ENCODE measurements at places on chromosomes 3 and 15.

DNA sequence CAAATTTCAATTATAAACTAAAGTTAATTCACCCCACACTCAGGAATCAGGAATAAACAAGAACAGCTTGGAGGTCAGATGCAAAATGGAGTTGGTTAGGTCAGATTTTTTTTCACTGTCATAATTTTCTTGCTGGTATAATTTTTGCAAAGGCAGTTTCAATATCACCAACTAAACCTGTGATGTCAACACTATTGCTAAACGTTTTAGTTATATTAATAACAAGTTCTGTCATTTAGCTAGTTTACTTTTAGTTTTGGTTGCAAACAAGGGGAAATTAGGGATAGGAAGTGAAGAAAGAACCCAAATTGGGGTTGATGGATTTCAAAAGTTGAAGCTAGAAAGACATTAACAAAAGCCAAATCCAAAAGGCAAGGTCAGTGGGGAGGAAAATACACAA lies 4.6 kb upstream of the CPB1 start:
- DNase-seq, result no peak

GRCh38 chr3:176120507-176120906 lies 1076.8 kb downstream of the TBL1XR1 start:
- no peak for DNase-seq

DNA sequence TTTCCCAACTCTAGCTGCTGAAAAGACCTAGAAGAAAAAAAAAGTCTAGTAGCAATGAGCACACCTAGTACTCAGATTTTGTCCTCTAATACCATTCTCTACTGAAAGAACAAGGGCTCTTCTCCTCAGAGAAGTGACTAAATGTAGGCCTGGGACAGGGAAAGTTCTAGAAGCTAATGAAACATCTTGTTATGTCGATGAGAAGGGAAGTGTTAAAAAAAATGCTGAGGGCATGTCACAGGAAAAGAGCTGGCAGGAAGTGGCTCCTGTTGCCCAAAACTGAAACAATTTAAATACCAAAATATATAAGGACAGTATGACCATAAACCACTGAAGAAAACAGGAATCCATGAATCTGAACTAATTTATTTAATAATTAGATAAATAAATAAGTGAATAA lies 581.4 kb upstream of the TBL1XR1 start:
- DNase-seq, result no peak

DNA sequence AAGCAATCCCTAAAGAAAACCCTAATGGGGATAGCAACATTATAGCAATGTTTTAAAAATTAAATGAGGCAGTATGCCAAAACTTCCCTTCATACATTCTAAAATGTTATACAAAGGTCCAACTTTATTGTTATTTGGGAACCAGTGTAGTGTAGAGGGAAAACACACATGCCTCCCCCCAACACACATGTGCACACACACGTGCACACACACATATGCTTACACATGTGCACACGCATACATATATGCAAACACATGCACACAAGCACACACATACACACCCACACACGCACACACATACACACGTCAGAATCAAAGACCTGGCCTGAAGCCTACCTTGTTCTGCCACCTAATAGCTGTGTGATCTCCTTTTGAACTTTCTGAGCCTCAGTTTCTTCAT lies 83.3 kb downstream of the SCN11A start:
- DNase-seq, result no peak

GRCh38 chr3:174216019-174216418 lies 643.1 kb upstream of the NAALADL2 start:
- no peak for DNase-seq

GRCh38 chr15:73295630-73296286 lies 73.0 kb downstream of the HCN4 start:
- no peak for DNase-seq

DNA sequence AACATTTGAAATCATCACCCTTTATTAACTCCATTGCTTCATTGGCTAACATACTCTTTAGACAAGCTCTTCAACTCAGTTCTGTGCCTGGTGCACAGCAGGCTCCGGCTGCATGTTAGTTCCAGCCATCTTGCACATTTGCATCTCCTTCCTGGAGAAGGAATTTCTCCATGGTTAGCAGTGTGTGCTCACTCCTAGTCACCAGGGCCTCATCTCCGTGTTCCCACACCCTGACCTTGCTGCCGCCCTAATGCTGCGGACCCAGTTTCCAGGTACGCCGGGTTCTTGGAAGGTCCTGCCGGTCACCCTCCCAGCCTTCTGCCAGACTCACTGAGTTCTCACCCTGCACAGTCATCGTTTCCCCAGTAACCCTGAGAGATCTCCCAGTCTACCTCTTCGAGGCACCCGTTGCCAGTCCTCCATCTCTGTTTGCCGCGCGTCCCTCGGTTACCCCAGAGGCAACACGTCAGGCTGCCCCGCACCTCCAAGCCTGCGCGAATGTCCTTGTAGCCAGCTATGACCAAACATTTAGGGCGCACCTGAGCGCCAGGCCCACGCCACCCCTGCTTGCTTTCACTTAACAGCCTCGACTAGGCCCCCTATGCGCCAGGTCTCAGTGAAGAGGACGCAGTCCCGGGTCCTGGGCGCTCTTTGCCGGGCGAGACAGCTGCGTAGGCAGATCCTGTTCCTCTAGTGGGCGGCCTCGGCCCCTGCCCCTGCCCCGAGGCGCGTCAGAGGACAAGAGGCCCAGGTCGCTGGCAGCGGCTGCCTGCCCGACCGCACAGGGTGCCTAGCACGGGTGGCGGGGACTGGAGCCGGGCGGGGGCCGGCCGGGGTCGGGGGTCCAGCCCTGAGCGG lies 747 bp upstream of the ZNF592 start:
- DNase-seq, result peak; percentile 73

GRCh38 chr15:41839781-41840491 lies 1.3 kb downstream of the PLA2G4B start:
- peak; percentile 65 for DNase-seq

DNA sequence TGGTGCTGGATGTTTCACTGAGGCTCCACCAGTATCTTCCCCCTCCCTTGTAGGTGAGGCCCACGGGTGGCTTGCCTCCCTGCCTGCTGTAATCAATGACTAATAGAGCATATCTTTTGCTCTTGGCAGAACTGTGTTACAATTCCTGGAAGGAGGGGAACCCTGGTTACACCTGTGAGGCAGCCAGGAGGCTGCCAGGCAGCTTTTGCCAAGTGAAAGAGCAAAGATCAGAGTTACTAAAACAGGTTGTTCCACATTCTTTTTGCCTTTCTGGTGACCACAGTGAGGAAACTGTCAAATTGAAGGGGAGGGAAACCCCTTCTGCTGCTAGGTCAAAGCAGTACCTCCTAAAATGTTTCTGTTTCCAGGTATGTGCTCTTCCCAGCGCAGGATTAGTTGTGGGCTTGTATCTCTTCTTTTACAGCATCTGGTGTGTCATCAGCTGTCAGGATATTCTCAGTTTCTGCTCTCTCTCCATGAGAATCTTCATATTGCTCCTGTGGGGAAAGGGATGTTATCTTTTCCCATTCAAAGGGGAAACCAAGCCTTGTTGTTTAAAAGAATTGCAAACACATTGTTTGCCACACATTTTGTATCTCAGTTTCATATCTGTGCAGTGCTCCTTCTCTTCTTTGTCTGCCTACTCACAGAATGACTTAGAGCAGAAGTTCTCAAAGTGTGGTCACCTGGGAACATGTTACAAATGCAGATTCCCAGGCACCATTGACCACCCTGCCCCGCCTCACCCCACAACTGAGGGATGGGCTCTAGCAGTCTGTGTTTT lies 137.4 kb upstream of the UMPS start:
- no peak for DNase-seq

- peak; percentile 51 for DNase-seq
Measured at GRCh38 chr3:106183762-106184391, 315.1 kb upstream of the CBLB start.

DNA sequence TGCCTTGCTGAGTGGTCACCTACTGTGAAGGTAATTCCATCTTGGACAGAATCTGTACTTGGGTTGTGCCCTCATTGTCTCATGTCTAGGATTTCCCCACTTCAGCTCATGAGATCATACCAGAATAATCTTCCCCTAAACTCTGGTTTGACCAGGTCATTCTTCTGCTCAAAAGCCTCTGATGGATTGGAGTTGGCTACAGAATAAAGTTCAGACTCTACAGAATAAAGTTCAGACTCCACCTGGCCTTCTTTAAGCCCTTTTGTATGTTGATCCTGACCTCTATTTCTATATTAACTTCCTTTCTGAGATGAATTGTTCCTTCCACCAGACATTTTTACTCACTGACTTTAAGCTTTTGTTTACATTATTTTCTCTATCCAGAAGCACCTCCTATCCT lies 6.4 kb upstream of the GLCE start:
- no peak for DNase-seq

GRCh38 chr3:129577366-129577765 lies 29.1 kb downstream of the PLXND1 start:
- no peak for DNase-seq

DNA sequence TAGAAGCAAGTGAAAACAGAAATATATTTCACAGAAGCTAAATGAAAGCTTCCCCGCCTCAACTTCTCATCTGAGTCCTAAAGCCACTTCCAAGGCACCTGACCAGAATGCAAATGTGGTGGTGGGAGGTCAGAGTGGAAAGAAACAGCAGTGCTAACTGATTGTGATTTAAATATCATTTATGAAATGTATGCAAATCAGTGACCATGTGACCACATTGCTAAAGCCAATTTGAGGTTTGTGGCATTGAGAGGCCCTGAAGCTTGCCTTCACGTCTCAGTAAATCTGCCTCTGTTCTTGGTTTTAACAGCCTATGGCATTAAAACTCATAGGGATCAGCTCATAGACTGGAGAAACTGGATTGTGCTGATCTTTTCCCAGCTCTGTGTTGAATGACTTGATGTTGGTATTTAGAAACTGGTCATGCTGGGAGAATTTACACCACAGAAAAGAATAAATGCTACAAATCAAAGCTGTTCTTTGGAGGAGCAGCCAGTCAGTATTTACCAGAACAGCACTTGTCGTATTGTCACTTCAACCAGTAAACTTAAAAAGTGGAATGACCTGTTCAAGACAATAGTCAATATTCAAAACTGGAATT lies 481.4 kb upstream of the ALCAM start:
- DNase-seq, result no peak

- DNase-seq, result peak; percentile 91
Measured at GRCh38 chr3:153182501-153183293, 20.7 kb downstream of the RAP2B start.

- no peak for DNase-seq
Measured at GRCh38 chr3:97579365-97579764, 185.2 kb upstream of the ARL6 start.

- no peak for DNase-seq
Measured at GRCh38 chr3:159237226-159237625, 435.4 kb downstream of the MFSD1 start.

- DNase-seq, result no peak
Measured at GRCh38 chr3:124780761-124781475, 50.7 kb downstream of the UMPS start.

DNA sequence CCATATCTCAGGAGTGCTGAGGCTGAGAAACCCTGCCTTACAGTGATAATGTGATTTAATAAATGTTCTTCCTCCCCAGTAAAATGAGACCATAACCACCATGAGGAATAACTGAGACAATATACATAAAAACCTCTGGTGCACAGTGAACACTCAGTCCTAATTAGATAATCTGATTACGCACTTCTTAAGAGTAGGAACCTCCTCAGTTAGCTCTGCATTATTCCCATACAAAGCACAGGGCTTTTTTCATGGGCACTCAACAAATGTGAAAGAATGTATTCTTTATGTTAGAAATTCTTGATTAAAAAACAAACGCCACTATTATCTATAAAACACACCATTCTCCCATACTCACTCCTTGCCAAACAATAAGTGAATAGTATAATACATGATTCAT lies 97.0 kb downstream of the TNIK start:
- DNase-seq, result peak; percentile 34

DNA sequence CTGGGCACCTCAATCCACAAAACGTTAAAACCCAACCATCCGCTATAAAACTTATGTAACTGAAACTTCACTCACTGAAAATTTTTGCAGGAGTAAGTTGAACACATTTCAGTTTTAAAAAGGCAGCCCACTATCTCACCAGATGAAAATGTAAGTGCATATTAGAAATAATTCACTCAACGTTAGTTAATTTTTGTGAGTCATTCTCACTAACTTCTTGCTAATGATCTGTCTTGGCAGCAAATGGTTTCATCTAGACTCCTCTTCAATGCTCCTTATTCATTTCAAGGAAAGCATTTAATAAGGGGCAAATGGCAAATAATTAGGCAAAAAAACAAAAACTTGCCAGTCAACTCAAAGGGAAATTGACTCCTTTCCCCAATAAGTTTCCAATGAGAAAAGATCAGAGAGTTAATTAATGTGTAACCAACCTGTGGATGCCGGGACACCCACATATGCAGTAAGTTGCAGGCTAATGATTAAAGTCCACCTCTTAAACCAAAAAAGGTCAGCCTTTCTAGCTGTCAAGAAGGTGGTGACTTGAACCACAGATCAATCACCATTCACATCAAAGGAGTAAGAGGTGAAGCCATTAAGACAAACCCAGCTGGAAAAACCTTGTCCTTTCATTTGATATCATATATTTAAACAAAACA lies 22.9 kb upstream of the PRICKLE2 start:
- no peak for DNase-seq

DNA sequence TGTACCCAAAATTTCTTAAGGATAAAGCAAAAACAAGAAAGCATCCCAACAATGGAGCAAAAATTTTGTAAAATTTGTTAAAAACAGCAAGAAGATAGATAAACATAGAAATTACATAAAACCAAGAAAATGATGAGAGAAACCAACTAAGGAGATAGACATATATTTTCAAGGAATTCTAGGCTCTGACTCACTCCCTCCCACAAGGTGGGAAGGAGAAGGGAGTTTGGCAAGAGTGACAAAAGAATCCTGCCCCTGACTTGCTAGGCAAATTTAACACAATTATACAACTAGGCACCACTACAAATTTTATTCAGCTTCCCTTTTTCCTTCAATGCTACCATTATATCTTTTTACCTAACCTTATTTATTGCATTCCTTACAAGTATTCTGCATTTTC lies 70.9 kb downstream of the MYO9A start:
- DNase-seq, result no peak

- DNase-seq, result no peak
Measured at GRCh38 chr3:25849091-25849490, 59.2 kb downstream of the OXSM start.

DNA sequence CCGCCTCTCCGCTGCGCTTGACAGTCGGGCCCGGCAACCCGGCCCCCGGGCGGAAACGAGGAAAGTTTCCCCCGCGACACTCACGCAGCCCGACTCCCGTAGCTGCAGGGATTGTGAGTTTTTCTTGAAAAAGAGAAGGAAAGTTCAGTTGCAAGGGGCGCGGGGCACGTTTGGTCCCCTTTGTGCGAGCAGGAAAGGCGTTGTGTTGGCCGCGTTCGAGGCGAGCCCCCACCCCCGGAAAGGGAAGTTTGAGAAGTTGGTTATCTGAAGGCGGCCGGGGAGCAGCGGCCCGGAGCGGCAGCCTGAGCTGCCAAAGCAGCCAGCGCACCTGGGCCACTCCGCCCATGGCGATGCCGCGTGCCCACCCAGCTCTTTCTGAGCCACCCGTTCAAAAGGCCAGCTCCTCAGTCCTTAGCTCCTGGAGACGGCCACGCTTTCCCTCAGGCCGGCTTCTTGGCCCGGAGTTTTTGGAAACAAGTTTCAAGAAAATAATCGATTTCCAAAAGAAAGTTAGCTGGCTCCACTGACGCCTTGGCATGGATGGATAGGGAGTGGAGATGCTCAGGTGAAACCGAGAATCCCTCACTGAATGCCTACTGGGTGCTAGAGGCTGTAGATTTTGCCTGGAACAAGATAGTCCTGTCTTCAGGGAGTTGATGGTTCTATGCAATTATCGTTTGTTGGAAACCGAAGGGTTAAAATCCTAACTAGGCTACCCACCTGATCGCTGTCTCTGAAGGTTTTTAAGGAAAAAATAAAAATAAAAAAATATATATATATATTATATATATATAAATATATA lies 832 bp downstream of the TGFBR2 start:
- peak; percentile 61 for DNase-seq
